ENCODE measurements at places on chromosomes 5 and 9.

DNA sequence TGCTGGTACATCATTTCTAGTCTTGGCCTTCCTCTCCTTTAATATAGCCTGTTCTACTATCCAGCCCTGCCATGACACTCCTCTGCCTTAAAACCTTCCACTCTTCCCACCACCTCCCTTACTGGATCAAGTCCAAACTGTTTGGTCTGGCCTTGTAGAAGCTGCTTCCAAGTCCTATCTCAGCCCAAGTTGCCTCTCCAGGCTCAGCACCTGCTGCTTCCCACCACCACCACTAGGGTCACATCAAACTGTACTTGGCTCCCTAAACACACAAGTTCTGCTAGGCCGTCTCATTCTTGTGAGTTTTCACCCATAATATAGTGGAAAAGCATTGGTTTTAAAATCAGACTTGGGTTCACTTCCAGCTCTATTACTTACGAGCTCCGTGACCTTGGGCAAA lies 1.4 kb downstream of the NDUFA8 start:
- DNase-seq: no peak

GRCh38 chr9:133277467-133277866 lies 2.5 kb upstream of the ABO start:
- no peak for DNase-seq

DNA sequence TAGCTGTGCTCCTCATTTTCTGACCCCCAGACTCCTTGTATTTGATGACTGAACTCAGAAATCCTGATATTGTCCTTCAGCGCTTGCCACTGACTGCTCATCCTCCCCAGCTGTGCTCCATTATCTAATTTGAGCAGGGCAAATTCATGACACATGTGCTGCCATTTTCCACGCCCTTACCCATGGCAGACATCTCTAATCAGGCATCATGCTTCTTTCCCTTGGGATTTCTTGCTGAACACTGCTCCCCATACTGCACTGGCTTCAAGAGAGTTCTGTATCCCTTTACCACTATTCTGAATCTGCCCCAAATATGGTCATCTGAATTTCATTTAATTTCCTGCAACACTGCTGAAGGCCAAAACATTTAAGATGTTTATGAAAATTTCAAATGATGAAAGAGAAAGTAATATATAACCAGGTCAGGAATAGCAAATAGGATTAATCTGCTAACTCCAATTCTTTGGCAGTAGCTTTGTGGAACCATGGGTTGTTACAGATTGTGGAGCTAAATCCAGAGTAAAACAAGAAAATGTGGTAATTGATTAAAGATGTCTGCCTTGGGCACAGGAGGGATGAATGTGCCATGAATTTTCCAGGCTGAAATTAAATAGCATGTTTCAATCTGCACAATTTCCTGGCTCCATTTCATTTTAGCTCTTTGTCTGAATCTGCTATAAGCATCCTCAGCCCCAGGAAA lies 93.6 kb downstream of the CYFIP2 start:
- DNase-seq: no peak

- DNase-seq: no peak
These were observed 970 bp upstream of the FUT7 start for GRCh38 chr9:137032858-137033257.

- no peak for DNase-seq
These were observed 15.7 kb downstream of the BDP1 start for GRCh38 chr5:71471193-71471592.

GRCh38 chr9:73129941-73130685 lies 21.6 kb upstream of the ANXA1 start:
- DNase-seq: no peak

DNA sequence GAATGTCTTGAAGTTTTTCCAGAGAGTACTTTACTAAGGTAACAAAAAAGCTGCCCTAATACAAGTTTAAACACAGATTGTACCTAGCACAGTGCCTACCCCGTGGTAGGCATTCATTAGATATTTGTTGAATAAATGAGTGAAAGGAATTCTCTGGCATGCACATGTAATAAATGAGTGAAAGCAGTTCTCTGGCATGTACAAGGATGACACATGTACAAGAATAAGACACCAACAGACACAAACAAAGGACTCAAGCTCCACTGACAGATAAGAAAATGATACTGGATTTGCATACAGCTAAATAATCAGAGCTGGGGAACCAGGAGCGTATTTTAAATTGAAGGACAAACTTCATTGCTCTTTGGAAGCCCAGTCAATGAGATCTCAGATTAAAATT lies 535.8 kb downstream of the EFNA5 start:
- DNase-seq: no peak

DNA sequence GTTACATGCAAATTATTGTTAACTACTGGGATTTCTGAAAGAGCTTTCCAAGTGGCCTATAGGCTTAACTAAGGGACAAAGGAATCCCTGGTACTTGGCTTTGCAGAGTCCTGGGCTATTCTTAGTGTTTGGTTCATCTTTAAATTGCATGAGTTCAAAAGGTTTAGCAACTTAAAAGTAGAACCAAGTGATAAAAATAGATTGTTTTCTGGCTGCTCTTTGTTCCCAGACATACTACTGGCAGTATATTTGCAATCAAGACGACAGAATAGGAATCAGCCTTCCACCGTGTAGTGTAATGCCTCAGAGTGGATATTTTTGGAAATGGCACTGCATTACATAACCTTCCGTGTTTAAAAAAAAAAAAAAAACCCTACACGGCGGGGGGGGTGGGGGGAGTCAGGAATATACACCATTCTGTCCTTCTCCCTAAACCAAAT lies 1.0 kb downstream of the NREP start:
- no peak for DNase-seq

DNA sequence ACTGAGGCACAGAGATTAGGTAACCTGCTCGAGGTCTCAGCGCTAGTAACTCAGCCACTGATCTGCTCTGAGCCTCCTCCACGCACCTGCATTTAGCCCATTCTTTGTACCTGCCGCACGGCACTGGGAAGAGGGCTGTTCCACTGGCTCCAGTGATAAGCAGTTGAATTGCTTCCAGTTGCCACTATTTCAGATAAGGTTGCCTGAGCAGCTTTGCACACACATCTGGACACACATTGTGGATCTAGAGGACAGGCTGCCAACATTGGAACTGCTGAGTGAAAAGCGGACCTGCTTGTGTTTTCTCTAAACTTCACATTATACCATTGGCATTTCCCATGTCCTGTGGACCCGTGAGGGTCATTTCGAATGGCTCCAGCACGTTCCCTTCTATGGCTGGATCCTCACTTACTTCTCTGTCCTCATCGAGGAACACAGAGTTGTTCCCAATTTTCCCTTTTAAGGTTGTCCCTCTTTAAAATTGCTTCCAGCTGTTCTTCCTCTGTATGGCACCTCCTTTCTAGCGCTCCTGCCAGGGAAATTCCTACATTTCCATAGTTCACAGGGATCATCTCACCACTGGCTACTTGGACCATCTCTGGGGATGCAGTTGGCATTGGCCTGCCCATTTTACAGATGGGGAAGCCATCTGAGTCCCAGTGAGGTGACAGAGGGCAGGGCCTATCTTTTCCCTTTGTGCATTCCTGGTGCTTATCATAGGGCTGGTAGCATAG lies 45.9 kb upstream of the RPL26L1 start:
- no peak for DNase-seq

GRCh38 chr9:78296201-78296892 lies 578 bp upstream of the PSAT1 start:
- no peak for DNase-seq

- DNase-seq: peak; percentile 45
These were observed 151.1 kb upstream of the ERCC6L2 start for GRCh38 chr9:95724253-95724991.

- no peak for DNase-seq
These were observed 70.7 kb upstream of the RAPGEF1 start for GRCh38 chr9:131810351-131811170.

- DNase-seq: no peak
These were observed 1.3 kb upstream of the AK1 start for GRCh38 chr9:127878652-127879390.

GRCh38 chr5:120644516-120644915 lies 180.4 kb downstream of the PRR16 start:
- DNase-seq: no peak

DNA sequence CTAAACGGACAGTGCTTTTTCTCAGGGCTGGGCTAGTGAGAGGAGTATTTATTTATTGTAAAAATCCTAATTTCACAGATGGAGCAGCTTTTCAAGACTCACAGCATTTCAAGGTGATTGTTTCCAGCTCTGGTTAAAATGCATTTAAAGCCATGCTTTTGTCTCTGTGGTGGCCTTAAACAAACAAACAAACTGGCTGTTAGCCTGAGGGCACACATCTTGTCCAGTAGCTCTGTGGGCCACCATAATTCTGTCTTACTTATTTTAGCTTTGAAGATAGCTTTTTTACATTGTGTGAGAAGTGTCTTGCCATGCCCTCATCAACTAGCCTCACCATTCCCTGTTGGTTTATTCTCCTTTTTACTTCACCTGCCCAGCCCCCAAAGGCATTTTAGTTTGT lies 218.2 kb downstream of the PSAT1 start:
- no peak for DNase-seq
